ENCODE measurements at places on chromosomes 1 and 21. TPM values are rescaled to one million over a fixed set of nuclear protein-coding genes. Genes with fewer than 3 reads are reported as not detected.

GRCh38 chr21:34867785-34868184 lies 181.3 kb downstream of the RUNX1 start:
- no peak for DNase-seq

SLFNL1 gene
- 0.29 TPM for total RNA-seq

DNA sequence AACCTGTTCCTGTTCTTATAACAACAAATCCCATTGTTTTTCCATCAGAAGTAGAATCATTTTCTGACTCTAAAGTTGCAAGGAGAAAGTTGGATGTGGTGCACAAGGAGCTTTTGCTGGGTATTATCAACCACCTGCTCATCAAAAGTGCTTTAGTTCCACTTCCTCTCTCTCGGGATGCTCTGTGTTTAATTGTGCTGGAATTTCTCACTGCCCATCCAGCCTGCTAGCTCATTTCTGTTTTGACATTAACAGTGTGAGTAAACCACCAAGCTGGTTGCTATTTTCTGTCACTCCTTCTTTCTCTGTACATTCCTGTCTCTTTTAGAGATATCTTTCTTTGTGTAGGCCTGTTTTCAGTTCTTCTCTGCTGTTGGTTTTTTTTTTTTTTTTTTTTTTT lies 6.0 kb downstream of the KDM4A start:
- no peak for DNase-seq

- DNase-seq: no peak
These were observed at the start of gene USH2A for GRCh38 chr1:216422821-216423520. Gene USH2A, minus strand, starts transcription at chr1:216423448. Its CDS starts 1,112 bp downstream, at chr1:216422336.

Measured in osteocyte (in vitro differentiated cells).